Stimulated activated CD8-positive, alpha-beta memory T cell treated with anti-CD3 and anti-CD28 coated beads, Interleukin-4, amount 100 ng/mL, for 1 hour (primary cell): ENCODE measurements at places on chromosomes 7 and 10.
A peak's percentile ranks its signal among the peaks of the same experiment; 100 is the strongest.

- DNase-seq, result no peak
Observed at GRCh38 chr7:155487509-155488482, 29.9 kb downstream of the EN2 start.

DNA sequence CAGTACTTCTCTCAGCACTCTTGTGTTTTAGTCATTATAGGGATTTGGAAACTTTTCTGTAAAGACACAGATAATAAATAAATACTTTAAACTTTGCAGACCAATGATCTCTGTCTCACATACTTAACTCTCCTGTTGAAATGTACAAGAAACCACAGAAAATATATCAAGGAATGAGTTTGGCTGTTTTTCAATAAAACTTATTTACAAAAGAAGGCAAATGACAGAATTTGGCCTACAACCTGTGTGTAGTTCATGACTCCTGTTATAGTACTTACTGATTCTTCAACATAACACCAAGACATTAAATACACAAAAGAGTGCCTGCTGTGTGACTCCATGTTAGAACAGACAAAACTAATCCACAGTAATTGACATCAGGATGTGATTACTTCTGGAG, 510.0 kb upstream of the PHF14 start:
- no peak for DNase-seq

DNA sequence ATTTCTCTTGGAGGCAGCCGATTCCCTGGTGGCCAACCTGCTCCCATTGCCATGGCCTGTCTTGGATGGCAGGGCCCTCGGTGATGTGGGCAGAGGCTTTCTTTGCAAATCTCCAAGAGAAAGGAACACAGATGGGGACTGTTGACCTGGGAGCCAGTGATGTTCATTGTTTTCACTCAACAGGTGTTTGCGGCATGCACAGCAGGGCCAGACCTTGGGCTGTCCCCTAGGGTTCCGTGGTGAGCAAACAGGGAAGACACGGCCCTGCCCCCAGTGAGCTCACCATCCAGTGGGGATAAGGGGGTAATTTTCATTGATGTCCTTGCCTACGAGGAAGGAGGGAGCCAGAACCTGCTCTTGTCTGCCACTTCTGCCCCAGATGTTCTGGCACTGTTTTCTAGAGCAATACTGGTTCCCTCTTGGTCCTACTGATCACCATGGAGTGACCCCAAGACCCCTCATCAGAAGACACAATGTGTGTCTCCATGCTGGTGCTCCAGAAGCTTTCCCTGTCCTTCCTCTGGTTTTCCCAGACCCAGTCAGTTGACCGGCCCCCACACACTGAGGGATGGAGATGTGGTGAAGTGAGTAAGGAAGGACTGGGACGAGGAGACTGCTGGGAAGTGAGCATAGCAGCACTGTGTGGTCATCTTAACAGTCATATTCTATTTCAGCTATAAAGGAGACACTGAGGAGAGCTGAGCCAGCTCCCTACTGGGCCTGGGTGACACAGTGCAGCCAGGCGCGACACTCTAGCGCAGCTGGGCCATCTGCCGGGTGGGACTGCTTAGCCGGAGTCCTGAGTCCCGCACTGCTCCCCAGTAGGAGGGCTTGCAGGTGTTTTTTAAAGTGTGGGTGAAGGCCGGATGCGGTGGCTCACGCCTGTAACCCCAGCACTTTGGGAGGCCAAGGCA, 20.4 kb upstream of the FIGNL1 start:
- DNase-seq, result no peak

GRCh38 chr7:100369105-100369504, 4.2 kb upstream of the PILRA start:
- DNase-seq, result peak; percentile 18

DNA sequence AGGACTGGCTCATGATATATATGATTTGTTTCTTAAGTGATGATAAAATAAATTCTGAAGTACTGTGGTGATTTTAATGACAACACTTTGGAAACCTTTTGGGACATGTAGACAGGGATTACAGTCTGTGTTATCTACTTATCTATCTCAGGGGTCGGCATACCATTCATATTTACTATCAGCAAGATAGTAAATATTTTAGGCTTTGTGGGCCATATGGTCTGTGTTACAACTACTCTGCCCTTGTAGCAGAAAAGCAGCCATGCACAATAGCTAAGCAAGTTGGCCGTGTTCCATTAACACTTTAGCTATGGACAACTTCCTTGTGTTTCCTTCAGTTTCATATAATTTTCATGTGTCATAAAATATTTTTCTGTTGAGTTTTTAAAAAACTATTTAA, 97.8 kb upstream of the PRPS1L1 start:
- no peak for DNase-seq

- DNase-seq, result no peak
Observed at GRCh38 chr7:78437118-78437517, 638.5 kb downstream of the PHTF2 start.

DNA sequence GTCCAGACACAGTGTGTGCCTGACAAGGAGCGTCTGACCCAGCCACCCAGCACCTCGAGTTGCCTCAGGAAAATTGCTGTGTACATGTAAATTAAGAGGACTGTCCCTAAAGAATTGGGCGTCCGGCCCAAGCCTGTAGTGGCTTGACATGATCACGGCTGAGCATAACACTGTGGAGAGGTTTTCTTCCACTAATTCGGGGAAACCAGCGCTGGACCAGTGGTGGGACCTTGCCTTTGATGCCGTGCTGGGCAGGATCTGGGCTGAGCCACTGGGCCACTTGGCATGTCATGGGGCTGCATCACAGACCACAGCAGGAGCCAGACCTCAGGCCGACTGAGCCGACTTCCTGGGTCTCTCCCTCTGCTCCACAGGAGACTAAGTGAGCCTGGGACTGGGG, 282.5 kb downstream of the GLRX3 start:
- DNase-seq, result no peak

- no peak for DNase-seq
Observed at GRCh38 chr7:80154656-80155333, 20.2 kb downstream of the GNAI1 start.

DNA sequence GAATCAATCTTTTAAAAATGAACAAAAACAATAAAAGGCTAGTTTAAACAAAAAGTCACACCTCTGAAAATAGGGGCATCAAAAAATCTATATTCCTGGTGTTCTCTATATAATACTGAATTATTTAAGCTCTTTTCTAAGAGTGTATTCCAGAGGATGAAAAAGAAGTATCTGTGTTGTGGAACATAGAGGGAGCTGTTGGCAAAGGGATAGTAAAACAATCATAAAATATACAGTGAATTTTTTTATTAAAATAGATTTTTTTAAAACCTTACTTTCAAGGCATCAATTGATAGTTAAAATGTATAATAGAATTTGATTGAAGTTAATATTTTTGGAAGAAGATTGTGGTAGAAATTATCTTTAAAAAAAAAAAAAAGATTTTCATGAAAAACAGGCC, 1409.1 kb upstream of the CELF2 start:
- DNase-seq, result no peak

DNA sequence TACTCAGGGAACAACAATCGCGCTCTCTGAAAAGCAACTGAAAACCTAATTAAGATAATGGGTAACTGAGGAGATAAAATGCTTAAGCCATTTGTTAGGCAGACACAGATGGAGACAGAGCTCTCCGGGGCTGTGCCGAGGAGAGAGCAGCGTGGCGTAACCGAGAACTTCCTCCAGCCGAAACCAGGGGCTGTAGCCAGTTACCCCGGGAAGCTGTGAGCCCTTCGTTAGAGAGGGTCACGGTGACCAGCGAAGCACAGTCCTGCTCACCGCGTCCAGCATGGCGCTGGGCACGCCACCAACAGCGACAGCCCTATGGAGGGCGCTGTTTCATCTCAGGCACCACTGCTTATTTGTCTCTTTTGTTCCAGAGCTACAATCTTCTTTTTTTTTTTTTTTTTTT, 16.1 kb downstream of the PAPOLB start:
- DNase-seq, result no peak

- DNase-seq, result no peak
Observed at GRCh38 chr10:72567889-72568640, 57.8 kb downstream of the MICU1 start.

GRCh38 chr7:33654676-33655075, 250.7 kb upstream of the BMPER start:
- DNase-seq, result no peak

- DNase-seq, result no peak
Observed at GRCh38 chr7:3075441-3075840, 31.8 kb upstream of the CARD11 start.

DNA sequence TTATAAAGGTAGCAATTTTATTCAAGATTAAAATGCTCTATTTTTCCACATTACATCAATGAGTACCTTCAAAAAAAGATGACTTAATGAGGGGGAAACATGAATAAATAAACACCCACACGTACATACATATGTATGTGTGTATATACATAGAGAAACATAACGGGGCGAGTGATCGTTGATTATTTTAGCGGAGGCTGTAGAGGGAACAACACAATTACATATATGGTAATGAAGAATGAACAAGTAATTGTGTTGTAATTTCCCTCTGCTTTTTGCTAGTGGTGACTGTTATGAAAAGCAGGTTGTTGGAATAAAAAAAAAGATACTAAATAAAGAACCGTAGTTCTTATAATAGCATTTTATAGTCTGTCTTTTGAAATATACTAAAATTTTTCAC, 63.2 kb downstream of the CACNB2 start:
- no peak for DNase-seq
